Activated naive CD4-positive, alpha-beta T cell treated with Interleukin-2 at 50 U/mL for 16 hours (primary cell): ENCODE measurements at places on chromosomes 4 and X.
A peak's percentile ranks its signal among the peaks of the same experiment; 100 is the strongest.

- DNase-seq: peak; percentile 82
These were observed at the start of gene DYNLT3 for GRCh38 chrX:37846934-37847732. DYNLT3 (minus strand) TSS chrX:37847571; CDS start chrX:37847510, 61 bp downstream.

GRCh38 chr4:55671667-55672066, 35.6 kb upstream of the NMU start:
- DNase-seq: no peak

DNA sequence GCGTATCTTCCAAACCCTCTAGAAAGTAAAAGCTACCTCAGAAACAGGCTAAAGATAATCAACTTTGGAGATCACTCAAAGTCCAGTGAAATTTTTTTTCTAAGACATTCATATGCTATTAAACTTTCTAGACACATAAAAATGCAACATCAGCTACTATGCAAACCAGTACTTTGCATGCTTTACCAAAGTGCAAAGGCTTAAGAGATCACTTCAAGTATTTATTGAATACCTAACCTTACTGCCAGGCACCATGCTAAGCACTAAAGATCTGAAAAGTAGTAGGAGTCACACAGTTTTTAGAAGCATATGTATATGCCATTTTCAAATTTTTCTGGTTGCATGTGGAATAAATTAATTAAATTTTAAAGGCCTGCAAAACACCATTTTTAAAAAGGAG, 115.8 kb downstream of the THOC2 start:
- DNase-seq: no peak

- no peak for DNase-seq
These were observed 16.6 kb downstream of the DCUN1D4 start for GRCh38 chr4:51859476-51860031.

- DNase-seq: no peak
These were observed 133.4 kb downstream of the AREG start for GRCh38 chr4:74578329-74578728.

DNA sequence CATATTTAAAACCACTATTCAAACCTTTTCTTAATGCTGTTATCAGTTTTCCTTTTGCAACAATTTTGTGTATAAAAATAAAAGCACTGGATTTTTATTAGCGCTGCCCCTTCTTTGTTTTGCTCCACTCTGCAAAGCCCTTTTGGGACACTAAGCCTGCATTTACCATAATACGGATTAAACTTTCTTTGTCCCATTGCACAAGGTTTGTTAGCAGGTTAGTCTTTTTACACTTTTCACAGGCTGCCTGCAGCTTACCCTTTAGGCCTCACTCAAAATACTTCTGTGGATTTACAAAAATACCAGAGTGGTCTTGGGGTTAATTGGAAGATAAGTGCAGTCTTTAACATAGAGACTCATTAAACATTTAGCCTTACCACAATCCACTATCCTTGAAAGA, 35.7 kb upstream of the MAB21L2 start:
- DNase-seq: no peak

- no peak for DNase-seq
These were observed 581.4 kb upstream of the DIPK2B start for GRCh38 chrX:45781901-45782553.

DNA sequence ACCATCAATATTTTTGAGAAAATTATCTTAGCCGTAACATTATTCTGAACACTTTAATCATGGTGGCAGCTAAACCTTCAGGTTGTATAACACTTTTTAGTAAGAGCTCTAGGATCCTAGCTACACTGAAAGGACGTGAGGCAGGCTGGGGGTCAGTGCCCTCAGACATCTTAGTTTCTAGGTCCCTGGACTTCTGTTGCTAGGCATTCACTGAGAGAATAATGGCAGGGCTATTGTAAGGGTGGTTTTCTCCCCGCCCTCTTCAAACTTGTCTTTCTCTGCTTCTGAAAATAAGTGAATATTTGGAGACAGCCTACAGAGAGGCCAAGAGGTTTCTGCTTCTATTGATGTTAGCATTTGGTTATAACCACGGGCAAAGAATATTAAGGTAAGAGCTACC, 15.4 kb upstream of the MMRN1 start:
- DNase-seq: no peak

GRCh38 chr4:23866450-23867075, 23.3 kb downstream of the PPARGC1A start:
- DNase-seq: no peak

- DNase-seq: no peak
These were observed 112.9 kb upstream of the GPRIN3 start for GRCh38 chr4:89420507-89420906.
